ENCODE measurements at places on chromosomes 12 and 14.

DNA sequence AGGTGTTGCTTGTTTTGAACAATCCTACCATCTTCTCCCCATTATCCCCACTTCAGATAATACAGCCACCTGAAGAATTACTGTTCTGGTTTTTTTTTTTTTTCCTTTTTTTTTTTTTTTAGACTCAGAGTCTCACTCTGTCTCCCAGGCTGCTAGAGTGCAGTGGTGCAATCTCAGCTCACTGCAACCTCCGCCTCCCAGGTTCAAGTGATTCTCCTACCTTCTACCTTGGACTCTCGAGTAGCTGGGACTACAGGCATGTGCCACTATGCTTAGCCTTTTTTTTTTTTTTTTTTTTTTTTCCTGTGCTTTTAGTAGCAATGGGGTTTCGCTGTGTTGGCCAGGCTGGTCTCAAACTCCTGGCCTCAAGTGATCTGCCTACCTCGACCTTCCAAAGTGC lies 179.4 kb upstream of the ABCD2 start:
- DNase-seq = no peak

DNA sequence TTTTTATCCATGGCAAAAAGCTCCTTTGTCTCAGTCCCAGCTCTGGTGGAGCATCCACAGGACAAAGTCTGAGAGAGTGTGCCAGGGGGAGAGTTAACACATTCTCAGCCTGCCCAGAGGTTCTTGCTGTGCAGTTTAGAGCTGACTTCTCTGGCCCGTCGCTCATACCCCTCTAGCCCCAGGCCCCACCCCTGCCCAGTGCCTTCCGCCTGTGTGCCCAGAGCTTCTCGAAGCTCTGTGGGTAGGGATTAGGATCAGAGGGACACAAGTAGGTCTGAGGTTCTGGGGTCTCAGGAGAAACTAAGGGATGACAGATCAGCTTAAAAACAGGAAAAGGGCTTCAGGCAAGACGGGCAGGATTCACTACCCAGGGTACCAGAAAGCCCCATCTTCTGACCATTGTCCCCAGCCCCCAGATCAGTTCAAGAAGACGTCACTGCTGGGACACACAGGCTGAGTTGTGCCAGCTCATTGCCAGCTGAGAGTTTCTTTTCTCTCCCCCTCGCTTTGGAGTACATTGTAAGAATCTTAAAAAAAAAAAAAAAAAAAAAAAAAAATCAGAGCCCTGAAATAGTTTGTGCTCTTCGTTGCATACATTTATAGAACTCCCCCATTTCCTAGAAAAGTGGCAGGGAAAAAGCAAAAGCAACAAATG lies 127.0 kb downstream of the GCH1 start:
- no peak for DNase-seq

- DNase-seq = no peak
These were observed 5.0 kb downstream of the CRIP2 start for GRCh38 chr14:105479431-105480158.

DNA sequence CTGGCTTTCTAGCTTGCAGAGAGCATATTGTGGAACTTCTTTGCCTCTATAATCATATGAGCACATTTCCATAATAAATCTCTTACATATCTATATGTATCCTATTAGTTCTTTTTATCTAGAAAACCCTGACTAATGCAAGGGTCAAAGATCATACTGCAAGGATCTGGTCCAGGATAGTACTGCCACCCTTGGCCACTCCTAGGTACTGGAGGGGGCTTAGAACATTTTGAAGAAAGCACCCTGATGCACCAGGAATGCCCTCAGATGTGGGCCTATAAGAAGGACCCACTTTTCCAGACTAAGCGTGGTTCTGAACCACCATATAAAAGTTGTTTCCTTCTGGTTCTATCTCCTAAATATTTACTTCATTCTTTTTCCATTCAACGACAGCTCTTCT lies 14.6 kb downstream of the ATXN7L3B start:
- no peak for DNase-seq

DNA sequence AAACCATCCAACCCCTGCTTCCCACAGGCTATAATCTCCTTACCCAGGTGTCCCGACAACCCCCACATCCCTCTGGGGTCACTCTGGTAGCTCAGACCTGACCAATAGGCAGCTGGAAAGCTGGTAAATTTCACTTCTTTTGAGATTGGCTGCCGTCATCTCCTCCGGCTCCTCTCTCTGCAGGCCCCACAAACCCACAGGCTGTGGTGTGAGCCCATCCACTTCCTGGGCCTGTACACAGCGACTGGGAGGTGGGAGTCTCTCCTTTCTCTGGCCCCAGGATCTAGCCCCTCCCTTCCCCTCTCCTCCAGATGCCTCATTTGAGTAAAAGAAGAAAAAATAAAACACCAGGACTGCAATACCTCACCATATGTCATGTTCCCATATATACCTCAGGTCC lies 709 bp downstream of the INHBC start:
- peak; percentile 90 for DNase-seq

DNA sequence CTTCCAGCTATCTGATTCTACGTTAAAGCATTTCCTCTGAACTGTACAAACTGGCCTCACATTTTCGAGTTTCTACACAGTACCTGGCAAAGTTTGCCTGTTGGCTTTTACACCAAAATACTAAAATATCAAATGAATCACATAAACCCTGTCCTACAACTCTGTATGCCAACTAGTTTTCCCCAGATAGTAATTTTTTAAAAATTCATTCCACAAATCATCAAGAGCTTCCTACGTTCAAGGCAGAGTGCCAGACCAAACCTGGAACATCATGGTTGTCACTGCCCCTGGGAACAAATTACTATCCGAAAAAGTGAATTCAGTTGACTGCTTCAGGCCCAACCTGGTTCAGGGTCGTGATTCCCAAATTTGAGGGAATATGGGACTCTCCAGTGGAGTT lies 2.1 kb downstream of the TMEM30B start:
- DNase-seq = no peak

- DNase-seq = no peak
These were observed 165.5 kb downstream of the SLC5A8 start for GRCh38 chr12:101044512-101045059.

DNA sequence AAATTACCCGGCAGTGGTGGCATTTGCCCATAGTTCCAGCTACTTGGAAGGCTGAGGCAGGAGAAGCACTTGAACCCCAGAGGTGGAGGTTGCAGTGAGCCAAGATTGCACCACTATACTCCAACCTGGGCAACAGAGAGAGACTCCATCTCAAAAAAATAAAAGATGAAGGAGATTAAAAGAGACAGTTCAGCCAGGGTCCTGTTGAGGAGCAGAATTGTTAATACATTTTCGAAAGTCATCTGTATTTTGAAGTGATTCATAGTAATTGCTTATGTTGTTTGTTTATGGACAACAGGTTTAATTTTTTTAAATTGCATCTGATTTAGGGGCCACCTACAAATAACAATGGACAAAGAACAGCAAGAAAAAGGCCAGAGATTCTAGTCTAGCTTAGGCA lies 112.9 kb downstream of the DIP2B start:
- no peak for DNase-seq

DNA sequence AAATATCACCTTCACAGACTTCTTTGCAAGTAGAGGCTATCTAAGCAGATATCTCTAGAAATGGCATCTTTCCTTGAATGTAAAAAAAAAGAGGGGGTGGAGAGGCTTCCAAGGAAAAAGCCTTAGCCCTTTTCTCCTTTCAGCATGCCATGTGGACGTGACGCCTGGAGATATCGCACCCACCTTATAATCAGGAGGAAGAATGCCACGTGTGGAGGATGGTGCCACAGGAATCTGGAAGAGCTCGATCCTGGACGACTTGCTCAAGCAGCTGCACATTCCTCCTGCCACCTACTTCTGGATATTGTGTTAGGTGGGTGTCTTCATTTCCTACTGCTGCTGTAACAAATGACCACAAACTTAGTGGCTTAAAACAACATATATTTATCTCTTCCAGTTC lies 203.6 kb downstream of the NUAK1 start:
- DNase-seq = no peak

- no peak for DNase-seq
These were observed 77.3 kb downstream of the BCL11B start for GRCh38 chr14:99194736-99195135.

DNA sequence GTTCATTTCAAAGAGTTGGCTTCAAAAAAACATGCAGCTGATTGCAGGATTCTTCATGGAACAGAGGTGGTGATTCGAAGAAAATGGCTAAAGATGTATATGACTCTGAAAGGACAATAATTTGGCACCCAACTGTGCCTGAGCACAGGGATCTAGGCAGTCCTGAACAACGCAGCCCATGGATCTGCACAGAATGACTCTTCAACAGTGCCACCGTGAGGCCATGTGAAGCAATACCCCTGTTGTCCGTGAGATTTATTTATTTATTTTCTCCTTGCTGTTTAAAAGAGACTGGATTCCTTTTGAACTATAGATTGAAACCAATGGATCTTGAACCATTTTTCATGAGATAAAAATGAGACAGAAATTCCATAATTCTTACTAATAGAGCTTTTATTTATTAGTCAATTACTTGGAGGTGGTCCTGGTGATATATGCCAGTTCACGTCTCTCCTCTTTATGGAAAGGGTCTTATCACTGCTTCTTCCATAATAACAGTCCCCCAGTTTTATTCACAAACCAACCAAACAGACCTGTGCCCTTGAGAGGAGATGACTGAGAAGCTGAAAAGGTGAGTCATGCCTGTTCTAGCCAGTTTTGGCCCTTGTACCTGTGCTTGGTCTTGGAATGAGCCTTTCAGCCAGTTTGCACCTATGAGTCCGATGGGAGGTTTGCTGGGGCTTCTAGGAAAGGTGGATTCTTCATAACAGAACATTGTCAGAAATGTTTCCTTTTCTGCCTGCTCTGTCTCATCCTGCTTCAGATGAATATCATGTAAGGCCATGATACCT lies 1598.3 kb downstream of the AACS start:
- DNase-seq = peak; percentile 58

DNA sequence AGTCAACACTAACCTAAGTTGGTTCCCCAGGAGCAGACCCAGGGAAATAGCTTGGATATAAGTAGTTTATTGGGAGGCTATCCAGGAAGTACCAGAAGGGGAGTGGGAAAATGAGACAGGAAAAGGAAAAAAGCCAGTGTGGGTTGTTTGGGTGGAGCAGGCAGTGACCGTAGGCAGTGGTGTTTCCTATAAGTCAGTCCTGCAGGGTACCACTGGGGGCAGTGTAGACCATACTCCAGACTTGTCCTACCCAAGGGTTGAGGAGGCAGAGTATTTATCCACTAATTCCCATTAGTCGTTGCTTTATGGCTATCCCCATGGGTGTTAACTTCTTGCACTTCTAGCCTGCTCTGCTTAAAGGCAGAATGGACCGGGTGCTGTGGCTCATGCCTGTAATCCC lies 6.4 kb upstream of the CCDC60 start:
- peak; percentile 40 for DNase-seq

GRCh38 chr12:68324531-68324930 lies 7.6 kb downstream of the MDM1 start:
- DNase-seq = no peak

GRCh38 chr14:52051871-52052270 lies 17.0 kb downstream of the NID2 start:
- no peak for DNase-seq

GRCh38 chr14:104288272-104288671 lies 149.9 kb downstream of the KIF26A start:
- no peak for DNase-seq

GRCh38 chr12:112686373-112686772 lies 105.2 kb upstream of the RPH3A start:
- DNase-seq = no peak

- DNase-seq = peak; percentile 42
These were observed 50.2 kb downstream of the TTLL5 start for GRCh38 chr14:75711105-75711795.

GRCh38 chr12:79645235-79645630 lies 45.5 kb downstream of the PAWR start:
- DNase-seq = no peak

DNA sequence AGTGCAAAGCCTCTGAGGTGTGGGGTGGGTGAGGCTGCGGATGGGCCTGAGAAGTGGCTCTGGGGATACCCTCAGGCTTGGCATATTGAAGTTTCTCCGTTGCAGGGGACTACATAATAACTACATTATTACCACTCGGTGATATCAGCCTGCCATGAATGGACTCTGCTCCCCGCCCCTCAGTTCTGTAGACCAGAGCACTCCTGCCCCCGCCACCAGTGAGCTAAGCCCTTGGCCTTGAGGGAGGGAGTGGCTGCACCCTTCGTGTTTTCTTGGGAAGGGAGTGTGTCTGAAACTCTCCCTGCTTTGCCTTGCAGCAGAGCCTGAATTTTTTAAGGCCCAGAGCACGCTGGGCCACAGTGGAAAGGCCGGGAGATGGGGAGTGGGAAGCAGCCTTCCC lies 1.7 kb downstream of the ORAI1 start:
- DNase-seq = peak; percentile 67

DNA sequence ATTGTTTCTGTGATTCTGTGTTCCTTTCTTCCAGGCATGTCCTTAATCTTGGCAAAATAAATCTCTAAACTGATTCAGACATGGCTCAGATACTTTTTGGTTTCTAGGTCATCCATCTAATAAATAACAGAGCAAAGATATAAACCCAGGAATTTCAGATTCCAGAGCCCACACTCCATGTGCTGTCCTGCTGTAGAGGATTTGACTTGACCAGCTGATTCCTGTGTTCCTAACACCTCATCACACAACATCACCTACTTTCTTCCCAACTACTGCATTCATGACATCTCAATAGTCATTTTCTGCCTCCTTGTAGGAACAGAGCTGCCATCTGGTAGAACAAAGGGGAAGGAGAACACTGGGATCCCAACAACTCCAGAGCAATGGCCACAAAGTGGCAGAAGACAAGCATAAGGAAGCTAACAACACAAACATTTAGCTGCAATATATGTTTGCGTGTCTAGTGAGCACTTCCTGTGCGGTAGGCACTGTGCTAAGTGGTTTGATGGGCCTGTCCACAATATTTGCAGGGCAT lies 91.9 kb upstream of the OVCH1 start:
- DNase-seq = no peak

GRCh38 chr12:130143136-130143535 lies 19.1 kb upstream of the FZD10 start:
- DNase-seq = no peak

- DNase-seq = no peak
These were observed 108.0 kb upstream of the METAP2 start for GRCh38 chr12:95365912-95366311.

DNA sequence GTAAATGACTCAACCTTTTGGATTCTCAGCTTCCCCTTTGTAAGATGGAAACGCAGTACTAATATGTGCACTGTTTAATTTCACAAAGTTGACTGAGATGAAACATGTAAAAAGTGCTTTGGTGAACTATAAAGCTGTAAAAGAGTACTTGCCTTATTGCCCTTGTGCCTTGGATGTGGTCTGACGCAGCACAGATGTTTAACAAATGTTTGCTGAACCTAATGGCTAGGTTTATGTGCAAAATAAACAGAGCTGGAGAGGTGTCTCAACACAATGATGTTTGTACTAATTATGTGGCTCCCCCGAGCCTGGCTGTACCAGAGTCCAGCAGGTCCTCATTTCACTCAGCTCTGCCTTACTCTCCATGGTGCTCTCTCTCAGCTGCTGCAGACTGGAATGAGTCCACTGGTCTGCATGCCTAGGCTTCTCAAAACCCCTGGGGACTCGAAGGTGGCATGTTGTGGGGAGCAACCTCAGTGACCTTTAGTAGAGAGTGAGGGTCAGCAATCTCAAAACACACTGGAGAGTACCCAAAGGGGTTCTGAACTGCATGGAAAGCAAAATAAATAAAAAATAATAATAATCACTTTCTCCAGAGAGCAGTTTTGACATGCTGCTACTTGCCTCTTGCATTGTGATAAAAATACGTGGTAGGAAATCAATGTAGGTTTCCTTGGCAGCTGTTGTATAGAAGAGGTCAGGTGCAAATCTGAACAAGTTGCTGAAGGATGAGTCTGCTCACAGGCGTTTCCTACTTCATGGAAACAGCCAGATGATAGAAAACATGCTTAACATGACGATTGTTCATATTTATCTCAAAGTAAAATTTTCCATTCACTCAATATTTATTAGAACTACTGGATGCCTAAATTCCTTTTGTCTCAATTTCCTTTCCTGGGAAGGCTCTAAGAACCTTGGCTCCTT lies 8.5 kb upstream of the AMIGO2 start:
- DNase-seq = no peak
